Uterine smooth muscle cell (primary cell): ENCODE measurements at places on chromosomes 4 and X. TPM values are rescaled to one million over a fixed set of nuclear protein-coding genes. Genes with fewer than 3 reads are reported as not detected.

The FAM47E gene
- total RNA-seq = under 0.01 and 0.37 TPM in 2 replicates

The NAA11 gene
- not detected in 2 replicates for total RNA-seq

The MOB1B gene
- 15.3 and 15.6 TPM in 2 replicates for total RNA-seq

The GAGE12F gene
- total RNA-seq = not detected in 2 replicates

The EDNRA gene
- 3.5 and 10.7 TPM in 2 replicates for total RNA-seq

The SH3D19 gene
- 18.4 and 19.3 TPM in 2 replicates for total RNA-seq

The TMPRSS11F gene
- not detected in 2 replicates for total RNA-seq

The LNX1 gene
- total RNA-seq = 0.11 and 0.25 TPM in 2 replicates
